Naive B cell (primary cell): ENCODE measurements at places on chromosomes 4 and X. TPM values are rescaled to one million over a fixed set of nuclear protein-coding genes. Genes with fewer than 3 reads are reported as not detected.

DNA sequence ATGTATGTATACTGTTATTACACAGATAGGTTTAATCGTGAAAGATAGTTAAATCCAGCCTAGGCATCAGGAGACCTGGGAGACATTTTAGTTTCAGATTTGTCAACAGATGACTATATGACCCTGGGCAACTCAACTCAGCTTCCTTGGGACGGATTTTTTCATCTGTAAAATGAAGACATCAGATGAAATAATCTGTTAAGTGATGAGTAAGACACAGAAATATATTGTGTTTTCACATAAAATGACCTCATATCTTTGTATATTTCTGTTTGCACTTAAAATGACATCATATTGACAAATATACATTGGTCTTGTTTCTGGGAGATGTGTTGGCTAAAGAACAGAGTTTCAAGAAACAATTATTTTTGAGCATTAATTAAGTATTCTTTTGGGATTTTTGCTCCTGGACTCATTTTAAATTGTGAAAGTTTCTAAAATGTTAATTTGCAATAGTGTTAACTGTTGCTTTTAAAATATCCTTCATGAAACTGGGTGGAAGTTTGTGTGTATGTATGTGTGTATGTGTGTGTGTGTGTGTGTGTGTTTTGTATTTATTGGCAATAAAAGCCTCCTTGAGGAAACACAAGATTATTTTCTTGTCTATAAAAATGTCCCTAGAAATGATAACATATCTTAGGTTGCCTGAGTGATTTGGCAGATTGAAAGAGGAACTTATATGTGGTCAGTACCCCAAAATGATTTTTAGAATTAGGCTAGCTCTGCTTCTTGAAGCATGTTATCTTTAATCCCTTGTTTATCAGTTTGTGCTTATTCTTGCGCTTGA lies 29.1 kb upstream of the MMAA start:
- H3K4me3 ChIP-seq, result no peak overlapping the region
- H3K36me3 ChIP-seq, result no peaks in the 10 kb centered on the region
- H3K27ac ChIP-seq, result no peak overlapping the region
- no peak for DNase-seq
- no peaks in the 10 kb centered on the region for H3K4me1 ChIP-seq

The TMEM255A gene
- not detected for polyA plus RNA-seq

The FDCSP gene
- not detected for polyA plus RNA-seq

DNA sequence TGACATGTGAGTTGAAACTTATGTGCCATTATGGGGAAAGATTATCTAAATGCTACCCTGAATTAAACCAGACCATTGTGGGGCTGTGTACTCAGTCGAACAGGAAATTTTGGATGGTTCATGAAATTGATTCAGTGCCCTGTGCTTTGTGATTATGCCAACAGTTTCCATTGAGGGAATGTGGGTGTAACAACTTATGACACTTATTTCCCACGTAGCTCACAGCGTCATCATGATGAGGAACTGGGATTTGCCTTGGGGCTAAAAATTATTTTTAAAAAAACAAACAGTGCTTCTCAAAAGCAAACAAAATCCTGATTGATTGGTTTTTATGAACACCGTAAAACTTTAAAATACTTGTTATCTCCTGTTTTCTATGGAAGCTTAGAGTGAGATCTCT lies 8.3 kb upstream of the CLTRN start:
- no peak overlapping the region for H3K27ac ChIP-seq
- peaks cover 7% of the 10 kb centered on the region for H3K4me1 ChIP-seq
- H3K36me3 ChIP-seq, result peaks cover under 1% of the 10 kb centered on the region
- H3K27me3 ChIP-seq, result no peaks in the 10 kb centered on the region
- no peak overlapping the region for H3K4me3 ChIP-seq
- no peak for DNase-seq

DNA sequence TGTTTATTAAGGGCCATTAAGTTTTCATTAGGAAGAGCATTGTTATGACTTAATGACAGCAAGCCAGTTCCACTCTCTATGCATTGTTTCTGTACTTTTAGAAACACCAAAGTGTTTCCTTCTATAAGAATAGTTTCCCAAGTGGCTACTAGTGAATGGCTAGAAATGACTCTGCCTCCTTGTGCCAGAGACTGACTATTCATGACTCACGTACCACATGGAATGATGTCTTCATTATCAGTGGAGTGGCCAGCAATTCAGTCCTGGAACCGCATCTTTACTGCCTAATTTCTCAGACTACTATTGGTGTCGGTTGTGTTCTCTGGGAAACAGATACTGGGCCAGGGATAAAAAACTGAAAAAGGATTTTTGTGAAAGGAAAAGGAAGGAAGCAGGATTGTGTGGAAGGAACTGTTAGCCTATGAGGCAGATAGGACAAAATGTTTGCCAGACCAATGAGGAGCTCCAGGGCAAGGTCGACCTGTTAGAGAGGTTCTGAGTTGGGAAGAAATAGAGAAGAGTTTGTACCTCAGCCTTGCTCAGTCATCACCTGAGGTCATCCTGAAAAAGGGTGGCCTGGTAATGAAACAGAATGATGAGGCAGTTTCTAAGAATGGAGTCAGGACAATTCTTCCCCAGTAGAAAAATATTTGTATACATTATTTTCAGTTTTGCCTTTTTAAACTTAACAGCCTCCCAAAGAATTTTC lies 218.6 kb downstream of the SPCS3 start:
- no peaks in the 10 kb centered on the region for H3K4me1 ChIP-seq
- H3K4me3 ChIP-seq, result no peak overlapping the region
- no peak overlapping the region for H3K27ac ChIP-seq
- no peaks in the 10 kb centered on the region for H3K36me3 ChIP-seq

The FABP2 gene
- polyA plus RNA-seq, result not detected

- no peak overlapping the region for H3K4me3 ChIP-seq
- no peak overlapping the region for H3K27ac ChIP-seq
- no peaks in the 10 kb centered on the region for H3K27me3 ChIP-seq
- H3K36me3 ChIP-seq, result peaks cover 16% of the 10 kb centered on the region
- no peak for DNase-seq
Measured at GRCh38 chrX:42117318-42117717, 194.0 kb upstream of the CASK start.

DNA sequence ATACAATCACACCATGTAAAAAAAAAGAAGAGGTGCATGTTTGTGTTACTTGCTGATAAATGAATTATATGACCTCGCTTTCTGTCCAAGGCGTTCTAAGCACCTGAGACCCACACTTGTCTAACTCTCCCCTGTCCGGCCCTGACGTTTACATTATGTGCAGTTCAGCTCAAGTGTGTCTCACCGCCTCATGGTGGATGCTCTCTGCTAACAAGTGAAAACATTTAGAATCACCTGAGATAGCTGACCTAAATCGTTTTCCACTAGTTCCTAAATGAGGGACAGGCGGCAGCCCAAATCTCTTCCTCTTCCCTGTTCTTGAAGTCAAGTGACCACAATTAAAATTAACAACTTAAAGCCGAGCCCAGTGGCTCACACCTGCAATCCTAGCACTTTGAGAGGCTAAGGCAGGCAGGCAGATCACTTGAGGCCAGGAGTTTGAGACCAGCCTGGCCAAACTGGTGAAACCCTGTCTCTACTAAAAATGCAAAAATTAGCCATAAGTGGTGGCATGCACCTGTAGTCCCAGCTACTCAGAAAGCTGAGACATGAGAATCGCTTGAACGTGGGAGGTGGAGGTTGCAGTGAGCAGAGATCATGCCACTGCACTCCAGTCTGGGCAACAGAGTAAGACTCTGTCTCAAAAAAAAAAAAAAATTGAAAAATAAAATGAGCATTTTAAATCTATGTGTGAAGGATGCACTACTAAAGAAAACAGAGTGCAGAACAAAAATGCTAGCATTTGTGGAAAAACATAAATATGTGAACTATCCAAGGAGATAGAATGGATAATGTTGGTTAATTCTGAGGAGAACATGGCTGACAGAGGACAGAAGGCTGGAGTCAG lies 3.9 kb upstream of the TIFA start:
- H3K27me3 ChIP-seq, result no peaks in the 10 kb centered on the region
- H3K4me3 ChIP-seq, result peak overlapping the region; percentile 31
- H3K27ac ChIP-seq, result peak overlapping the region; percentile 95

GRCh38 chrX:2658585-2659292 lies 32.4 kb upstream of the CD99 start:
- no peak for DNase-seq
- H3K36me3 ChIP-seq, result no peaks in the 10 kb centered on the region
- no peak overlapping the region for H3K27ac ChIP-seq
- peaks cover 7% of the 10 kb centered on the region for H3K4me1 ChIP-seq
- H3K27me3 ChIP-seq, result no peaks in the 10 kb centered on the region

The FGB gene
- polyA plus RNA-seq, result not detected

The GAB3 gene
- 2.7 TPM for polyA plus RNA-seq

- no peaks in the 10 kb centered on the region for H3K27me3 ChIP-seq
- peak overlapping the region; percentile 11 for H3K4me3 ChIP-seq
- H3K36me3 ChIP-seq, result no peaks in the 10 kb centered on the region
- H3K27ac ChIP-seq, result peak overlapping the region; percentile 48
- peaks cover 85% of the 10 kb centered on the region for H3K4me1 ChIP-seq
Measured at GRCh38 chr4:87038837-87039615, 104.2 kb downstream of the AFF1 start.
